ENCODE measurements at places on chromosomes 5 and 9.

DNA sequence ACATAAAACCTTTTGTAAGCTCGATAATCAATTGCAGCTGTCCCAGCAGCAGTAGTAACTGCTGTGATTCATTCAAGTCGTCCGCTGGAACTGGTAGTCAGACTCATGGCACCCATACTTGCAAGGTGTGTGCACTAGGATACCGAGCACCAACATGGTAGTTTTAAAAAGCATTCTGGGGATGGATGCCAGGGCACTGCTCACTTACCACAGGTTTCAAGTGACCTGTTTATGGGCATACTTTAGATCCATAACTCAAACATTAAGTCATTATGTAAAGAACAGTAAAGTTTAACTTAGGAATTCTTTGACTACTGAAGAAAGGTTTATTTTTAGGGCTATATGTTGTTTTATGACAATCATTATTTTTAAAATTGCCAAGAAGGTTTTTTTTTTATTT lies 2277.6 kb downstream of the MAT2B start:
- no peak for DNase-seq

GRCh38 chr5:123170816-123171215 lies 81.8 kb downstream of the PRDM6 start:
- no peak for DNase-seq

DNA sequence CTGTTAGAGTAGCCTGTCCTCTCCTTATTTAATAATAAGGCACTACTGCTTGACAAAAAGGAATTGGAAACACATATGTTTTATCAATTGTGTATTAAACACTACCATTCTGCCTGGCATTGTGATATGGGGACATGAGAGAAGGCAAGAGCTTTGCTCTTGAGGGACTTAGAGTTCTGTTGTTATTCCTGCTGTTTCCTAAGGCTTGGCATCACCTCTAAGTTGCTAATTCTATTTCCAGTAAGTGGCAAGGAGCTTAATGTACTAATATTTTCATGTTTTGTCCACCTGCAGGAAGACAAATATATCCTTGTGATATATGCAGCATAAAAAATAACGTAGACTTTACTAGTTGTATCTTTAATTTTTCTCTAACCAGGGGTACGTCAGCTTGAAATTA lies 12.6 kb downstream of the HMGCR start:
- no peak for DNase-seq

DNA sequence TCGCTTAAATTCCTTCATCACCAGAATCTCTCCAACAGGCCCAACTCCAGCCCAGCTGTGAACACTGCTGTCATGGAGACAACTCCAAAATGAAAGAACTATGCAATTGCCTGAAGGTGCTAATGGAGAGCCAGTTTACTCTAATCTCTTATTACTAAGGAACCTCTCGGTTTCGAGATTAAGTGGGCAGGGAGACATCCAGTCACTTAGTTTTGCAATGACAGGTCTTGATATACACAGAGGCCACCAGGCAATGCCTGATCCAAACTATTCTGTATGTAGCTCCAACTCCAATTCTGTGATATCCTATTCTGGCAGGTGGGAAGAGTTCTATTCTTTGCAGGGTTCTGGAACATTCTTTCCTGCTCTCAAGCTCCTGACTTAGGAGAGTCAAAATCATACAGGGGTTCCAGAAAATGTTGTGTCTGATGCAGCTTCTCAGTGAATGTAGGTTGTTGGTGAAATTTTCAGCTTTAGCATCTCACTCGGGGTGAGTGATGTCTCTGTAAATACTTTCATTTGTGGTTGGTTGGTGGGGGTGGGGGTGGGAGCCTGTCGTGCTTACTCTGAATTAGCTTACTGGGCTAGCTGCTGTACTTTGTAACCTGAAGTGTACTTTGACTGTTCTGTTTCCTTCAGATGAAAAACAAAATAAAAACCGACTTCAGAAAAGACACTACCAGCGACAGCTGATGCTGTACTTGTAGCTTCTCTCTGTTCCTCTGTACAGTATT lies 170.9 kb downstream of the PALM2AKAP2 start:
- no peak for DNase-seq

DNA sequence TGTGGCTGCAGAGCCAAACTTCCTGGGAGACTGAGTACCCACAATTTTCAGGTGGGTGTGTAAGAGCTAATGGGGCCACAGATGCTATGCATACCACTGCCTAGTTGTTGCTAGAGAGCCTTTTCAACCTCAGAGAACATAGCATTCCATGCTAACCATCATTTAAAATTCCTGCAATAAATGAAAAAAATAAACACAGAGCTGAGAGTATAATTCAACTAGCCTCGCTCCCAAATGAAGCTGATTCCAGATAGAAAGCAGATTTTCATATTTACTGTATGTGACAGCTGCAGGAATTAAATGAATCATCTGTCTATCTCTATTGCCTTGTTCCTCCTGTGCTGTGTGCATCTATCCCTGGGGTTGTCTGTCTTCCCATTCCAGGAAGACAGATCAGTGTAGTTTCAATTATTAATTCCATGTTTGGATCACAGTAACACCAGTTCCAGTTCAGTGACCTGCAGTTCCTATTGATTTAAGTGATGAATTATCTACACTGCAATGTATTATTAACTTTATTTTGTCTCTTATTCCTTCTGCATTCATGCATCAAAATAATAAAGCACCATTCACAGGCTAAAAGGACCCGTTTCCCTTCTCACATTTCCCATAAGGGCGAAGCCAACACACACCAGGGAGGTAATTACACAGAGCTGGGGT lies 324.5 kb downstream of the SLIT3 start:
- no peak for DNase-seq

DNA sequence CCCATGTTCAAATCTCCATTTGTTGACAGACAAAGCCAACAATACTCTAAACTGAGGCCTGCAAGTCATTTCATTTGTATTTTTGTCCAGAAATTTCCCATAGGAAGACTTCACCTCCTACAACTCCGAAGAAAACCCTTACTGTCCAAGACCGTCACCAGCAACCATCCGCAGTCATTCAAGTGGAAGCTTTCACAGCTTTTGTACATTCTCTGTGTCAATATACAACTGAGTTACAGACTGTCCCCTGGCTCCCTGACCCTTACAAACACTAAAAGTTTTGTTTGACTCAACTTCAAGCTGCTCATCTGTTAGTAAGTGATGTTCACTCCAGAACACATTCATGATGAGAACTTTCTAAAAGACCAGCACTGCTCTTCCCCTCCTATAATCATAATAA lies 210.1 kb downstream of the DEPDC1B start:
- DNase-seq, result no peak

- DNase-seq, result no peak
Observed at GRCh38 chr5:67026278-67026677, 170.3 kb downstream of the CD180 start.

- DNase-seq, result no peak
Observed at GRCh38 chr5:137751869-137752491, 2.2 kb downstream of the HNRNPA0 start.

- DNase-seq, result peak; percentile 12
Observed at GRCh38 chr5:180600554-180601041, 9.3 kb upstream of the SCGB3A1 start.

DNA sequence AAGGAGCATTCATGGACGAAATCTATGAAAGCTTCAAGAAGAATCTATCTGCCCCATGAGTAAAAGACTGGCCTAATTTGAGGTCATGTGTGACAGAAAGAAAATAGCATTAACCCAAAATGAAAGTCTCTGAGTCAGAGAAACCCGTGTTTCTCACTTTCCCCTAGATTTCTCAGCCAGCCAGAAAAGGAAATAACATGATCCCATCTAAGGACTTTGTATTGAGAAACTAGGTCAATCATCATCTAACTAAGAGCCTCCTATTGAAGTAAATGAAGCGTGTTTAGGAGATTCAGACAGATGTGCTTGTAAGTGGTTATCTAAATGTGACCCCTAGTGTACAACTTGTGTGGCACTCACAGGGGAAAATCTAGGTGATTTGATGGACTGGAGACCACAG lies 77.3 kb upstream of the ZNF366 start:
- DNase-seq, result no peak

DNA sequence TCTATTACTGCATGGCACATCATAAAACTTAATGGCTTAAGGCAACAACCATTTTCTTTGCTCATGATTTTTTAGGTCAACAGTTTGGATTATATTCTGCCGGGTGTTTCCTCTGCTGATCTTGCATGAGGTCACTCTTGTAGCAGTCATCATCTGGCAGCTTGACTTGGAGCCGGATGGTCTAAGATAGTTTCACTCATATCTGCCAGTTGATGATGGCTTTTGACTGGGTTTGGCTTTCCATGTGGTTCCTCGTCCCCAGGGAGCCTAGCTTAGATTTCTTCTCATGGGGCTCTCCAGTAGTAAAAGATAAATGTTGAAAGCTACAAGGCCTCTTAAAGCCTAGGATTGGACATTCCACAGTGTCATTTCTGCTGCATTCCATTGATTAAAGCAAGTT lies 27.4 kb downstream of the LNPEP start:
- DNase-seq, result peak; percentile 9

GRCh38 chr5:139658928-139659667 lies 10.9 kb downstream of the CXXC5 start:
- DNase-seq, result no peak

GRCh38 chr5:115751176-115751575 lies 65.3 kb downstream of the CDO1 start:
- no peak for DNase-seq

- DNase-seq, result no peak
Observed at GRCh38 chr9:70962761-70963440, 158.5 kb downstream of the TRPM3 start.

- no peak for DNase-seq
Observed at GRCh38 chr9:99272836-99273235, 50.8 kb downstream of the SEC61B start.

GRCh38 chr9:107635101-107635802 lies 145.7 kb upstream of the KLF4 start:
- DNase-seq, result peak; percentile 53

- DNase-seq, result no peak
Observed at GRCh38 chr5:60399507-60399906, 300.5 kb downstream of the DEPDC1B start.

- no peak for DNase-seq
Observed at GRCh38 chr5:25544652-25545249, 900.0 kb upstream of the CDH10 start.

DNA sequence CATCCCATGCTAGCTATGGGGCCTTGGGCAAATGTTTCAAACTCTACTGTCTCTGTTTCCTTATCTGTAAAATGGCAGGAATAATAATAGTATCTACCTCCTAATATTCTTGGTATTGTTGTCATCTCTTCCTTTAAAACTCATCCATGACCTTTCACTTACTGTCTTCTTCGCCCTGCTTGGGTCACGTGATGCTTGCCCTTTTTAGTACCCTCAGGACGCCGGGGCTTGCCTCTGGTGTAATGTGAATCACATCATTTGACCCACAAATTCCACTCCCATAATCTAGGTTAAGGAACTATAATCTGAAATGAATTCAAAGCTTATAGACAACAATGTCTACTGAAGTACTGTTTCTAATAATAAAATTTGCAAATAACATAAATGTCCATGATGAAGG lies 162.7 kb downstream of the DRD1 start:
- DNase-seq, result no peak

DNA sequence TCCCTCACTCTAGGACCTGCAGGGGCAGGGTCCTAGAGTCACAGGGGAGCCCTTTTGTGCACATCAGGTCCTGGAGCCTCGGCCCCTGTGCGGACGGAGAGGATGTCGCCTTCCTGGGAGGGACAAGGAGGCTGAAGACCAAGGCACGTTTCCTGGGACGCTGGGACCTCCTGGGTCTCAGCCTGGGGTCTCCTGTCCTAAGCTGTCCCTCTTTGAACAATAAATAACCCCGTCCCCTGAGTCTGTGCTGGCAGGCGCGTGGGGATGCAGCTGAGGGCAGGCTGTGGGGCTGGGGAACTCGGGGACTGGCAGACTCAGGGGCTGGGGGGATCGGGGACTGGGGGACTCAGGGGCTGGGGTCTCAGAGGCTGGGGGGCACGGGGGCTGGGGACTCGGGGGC lies 31.1 kb downstream of the PAEP start:
- DNase-seq, result no peak

GRCh38 chr5:76332611-76333205 lies 70.4 kb upstream of the IQGAP2 start:
- DNase-seq, result no peak

- no peak for DNase-seq
Observed at GRCh38 chr5:15266841-15267240, 233.1 kb upstream of the FBXL7 start.

DNA sequence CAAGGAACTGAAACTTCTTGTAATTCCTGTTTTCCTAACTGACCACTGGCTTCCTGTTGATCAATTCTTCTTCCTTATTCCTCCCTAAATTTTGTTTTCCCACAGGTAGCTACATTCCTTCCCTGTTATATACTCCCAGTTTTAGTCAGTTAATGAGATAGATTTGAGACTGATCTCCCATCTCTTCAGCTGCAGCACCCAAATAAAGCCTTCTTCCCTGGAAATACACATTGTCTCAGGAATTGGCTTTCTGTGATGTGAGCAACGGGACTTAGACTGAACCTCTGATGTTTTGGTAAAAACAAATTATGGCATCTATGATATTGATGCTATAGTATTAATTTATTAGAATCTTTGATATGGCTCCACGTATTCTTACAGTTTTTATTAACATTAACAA lies 617.3 kb upstream of the ST8SIA4 start:
- DNase-seq, result no peak

DNA sequence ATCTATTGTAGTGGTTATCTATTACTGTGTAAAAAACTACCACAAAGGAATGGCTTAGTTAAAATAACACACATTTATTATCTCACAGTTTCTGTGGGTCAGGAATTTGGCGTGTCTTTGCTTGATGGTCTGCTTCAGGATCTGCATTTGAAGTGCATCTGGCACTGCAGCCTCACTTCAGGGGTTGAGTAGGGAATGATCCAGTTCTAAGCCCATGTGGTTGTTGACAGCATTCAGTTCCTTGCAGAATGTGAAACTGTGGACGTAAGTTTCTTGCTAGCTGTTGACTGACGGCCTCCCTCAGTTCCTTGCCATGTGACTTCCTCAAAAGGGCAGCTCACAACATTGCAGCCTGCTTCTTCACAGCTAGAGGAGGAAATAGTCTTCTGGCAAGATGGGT lies 2.1 kb upstream of the OGN start:
- DNase-seq, result peak; percentile 7

- no peak for DNase-seq
Observed at GRCh38 chr5:80799041-80799440, 144.3 kb upstream of the DHFR start.

- DNase-seq, result no peak
Observed at GRCh38 chr5:10525124-10525495, 38.8 kb upstream of the ANKRD33B start.

DNA sequence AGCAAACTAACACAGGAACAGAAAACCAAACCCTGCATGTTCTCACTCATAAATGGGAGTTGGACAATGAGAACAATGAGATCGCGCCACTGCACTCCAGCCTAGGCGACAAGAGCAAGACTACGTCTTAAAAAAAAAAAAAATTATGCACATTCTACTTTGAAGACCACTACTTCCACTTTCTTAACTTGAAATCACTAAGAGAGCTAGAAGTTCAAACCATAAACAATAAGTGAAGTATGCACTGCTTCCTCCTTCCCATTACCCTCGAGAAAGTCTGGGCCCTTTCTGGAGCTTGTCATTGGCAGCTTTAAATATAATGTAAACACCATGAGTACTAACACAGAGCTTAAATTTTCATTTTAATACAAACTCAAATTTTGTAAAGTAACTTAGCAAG lies 94.9 kb downstream of the TLE1 start:
- DNase-seq, result no peak

- DNase-seq, result no peak
Observed at GRCh38 chr9:125988479-125989050, 241.4 kb downstream of the PBX3 start.
